ENCODE measurements at places on chromosomes 13 and 19.

GRCh38 chr13:59877933-59878332 lies 285.8 kb downstream of the DIAPH3 start:
- no peak for DNase-seq

GRCh38 chr13:21124852-21125251 lies 51.5 kb downstream of the SKA3 start:
- peak; percentile 75 for DNase-seq

DNA sequence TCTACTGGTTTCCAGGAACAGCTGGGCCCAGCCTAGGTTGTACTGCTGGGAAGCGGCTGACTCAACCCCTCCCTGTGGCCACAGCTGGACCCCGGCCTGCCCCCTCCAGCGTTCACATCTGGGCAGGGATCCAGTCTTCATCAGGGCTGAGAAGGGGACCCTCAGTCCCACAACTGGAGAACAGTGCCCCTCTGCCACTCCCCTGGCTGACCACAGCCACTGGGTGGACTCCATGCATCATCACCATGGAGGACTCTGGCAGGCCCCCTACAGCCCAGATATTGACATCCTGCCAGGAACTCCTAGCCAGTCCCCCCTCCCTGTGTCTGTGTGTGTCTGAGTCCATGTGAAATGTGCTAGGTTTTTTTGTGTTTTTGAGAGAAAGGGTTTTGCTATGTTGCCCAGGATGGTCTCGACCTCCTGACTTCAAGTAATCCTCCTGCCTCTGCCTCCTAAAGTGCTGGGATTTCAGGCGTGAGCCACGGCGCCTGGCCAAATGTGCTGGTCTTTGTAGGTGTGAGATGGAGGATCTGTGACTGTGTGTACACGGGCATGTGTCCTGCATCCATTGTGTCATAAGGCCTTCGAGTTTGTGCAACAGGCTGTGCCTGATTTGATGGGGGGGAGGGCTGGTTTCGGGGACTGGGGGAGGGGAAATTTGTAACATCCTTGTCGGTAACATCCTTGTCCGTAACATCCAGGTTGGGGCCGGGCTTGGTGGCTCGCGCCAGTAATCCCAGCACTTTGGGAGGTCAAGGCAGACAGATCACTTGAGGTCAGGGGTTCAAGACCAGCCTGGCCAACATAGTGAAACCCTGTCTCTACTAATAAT lies 4.0 kb upstream of the HOOK2 start:
- DNase-seq: no peak

DNA sequence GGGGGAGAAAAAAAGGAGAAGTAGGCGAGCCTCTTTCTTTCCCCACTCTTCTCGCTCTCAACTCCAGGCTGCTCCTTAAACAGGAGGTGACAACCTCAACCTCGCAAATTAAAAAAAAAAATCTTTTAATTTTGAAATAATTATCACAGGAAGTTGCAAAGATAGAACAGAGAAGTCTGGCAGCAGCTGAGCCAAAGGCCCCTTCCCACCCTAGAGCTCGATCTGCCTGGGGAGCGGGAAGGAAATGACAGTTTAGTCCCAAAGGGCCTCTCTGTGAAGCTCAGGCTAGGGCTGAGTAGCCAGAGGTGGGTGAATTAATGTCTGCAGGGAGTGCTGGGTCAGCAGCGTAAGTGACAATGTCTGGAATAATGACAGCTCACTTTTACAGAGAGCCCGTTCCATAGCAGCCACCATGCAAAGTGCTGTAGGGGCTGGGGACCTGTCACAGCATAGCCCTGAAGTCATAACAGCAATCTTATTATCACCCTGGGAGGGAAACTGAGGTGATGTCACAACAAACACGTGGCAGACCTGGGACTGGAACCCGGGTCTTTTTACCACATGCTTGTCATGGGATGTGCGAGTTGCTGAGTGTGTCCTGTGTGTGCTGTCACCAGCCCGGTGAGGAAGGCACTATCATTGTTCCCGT lies 8.8 kb upstream of the CD22 start:
- no peak for DNase-seq

GRCh38 chr19:23509686-23510450 lies 114.6 kb upstream of the ZNF91 start:
- DNase-seq: no peak

DNA sequence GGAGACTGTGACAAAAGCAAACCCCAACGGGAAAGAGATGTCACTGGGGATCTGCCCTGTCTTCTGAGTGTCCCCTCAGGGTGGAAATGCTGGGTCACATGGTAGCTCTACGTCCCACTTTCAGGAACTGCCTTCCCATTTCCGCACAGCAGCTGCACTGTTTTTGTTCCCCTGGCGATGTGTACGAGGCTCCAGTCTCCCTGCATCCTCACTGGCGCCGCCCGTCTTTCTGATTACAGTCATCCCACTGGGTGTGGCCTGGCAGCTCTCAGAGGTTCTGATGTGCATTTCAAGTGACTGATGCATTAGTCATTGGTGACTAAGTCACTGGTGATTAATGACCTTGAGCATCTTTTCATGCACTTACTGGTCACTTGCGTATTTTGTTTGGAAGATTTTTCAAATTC lies 21.2 kb downstream of the PCID2 start:
- DNase-seq: peak; percentile 98

DNA sequence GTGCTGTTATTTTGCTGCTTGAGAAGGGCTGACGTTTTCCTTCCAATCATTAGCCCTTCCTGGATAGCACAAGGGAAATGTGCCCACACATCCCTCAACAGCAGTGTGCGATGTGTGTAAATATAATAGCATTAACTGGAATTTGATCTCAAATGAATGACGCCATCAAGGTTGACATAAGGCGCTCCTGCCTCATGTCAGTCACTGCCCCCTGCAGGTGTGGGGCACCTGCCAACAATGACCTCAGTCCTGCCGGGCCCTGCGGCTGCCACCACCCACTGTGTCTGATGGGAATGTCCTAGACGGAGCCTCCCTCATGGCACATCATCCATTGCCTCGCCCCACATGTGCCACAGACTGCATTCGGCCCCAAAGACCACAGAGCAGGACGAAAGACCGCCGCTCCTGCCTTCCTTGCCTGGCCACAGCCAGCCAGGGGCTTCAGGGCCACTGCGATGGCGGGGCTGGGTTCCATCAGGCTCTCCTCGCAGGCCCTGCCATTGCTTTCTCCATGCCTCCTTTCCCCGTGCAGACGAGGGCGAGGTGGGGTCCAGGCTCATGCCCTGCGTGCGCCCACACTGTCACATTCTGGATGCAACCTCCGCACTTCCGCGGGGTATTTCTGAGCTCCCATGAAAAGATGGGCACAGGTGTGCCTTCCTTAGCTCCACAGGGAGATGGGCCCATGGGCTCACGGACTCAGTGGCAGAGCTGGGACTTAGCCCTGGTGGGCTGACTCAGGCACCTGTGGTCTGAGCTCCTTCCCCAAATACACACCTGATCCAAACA lies 146.7 kb downstream of the SOX1 start:
- DNase-seq: no peak

- peak; percentile 47 for DNase-seq
Observed at GRCh38 chr19:5850743-5851293, 431 bp downstream of the FUT3 start.

DNA sequence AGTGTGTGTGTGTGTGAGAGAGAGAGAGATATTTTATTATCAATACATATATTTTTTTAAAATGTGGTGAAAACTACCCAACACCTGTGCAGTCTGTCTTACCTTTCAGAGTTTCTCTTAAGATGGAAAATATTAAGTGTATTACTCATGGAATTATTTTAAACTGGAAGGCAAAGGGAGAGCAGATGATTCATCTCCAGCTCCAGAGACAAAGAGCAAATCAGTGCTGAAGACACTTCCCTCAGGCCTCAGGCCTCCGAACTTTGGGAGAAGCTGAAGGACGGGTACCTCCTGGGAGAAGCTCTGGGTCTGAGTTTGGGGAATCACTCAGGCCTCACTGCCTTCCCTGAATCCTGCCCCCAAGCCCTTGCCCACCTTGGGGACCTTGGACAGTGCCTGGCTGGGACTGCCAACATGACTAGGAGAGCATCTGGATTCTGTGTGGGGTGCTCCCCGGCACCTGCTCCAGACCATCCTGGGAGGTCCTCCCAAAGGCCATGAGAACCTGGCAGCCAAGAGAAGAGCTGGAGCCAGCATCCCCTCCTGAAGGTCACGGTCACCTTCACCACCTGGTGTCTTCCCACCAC lies 170.4 kb upstream of the UBL3 start:
- DNase-seq: no peak

- DNase-seq: no peak
Observed at GRCh38 chr13:25397763-25398162, 26.0 kb downstream of the ATP8A2 start.

- DNase-seq: peak; percentile 67
Observed at GRCh38 chr19:35518313-35518712, 4.9 kb upstream of the DMKN start.

DNA sequence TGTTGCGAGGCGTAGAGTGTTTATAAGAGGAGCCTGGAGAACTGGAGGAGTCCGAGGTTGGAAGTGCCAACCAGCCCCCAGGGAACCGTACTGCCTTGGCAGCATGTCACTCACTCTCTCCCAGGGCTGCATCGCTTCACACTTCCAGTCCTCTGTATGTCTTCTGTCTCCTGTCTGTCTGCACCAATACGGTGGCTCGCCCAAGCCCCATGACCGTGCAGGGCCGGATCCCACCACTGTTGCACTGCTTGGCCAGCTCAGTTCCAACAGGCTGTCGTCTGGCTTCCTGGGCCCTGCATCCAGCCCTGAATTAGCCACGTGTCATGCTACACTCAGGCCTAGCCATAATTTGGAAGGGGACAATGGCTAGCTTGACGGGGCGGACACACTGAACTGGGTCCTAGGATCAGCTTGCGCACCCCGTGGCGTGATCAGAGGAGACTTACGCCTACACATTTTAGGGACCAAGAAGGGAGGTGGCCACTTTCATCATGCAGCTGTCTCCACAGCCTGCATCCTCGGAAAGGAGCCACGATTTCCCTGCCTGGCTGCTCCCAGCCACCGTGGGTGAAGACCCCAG lies 147.1 kb downstream of the URI1 start:
- no peak for DNase-seq

DNA sequence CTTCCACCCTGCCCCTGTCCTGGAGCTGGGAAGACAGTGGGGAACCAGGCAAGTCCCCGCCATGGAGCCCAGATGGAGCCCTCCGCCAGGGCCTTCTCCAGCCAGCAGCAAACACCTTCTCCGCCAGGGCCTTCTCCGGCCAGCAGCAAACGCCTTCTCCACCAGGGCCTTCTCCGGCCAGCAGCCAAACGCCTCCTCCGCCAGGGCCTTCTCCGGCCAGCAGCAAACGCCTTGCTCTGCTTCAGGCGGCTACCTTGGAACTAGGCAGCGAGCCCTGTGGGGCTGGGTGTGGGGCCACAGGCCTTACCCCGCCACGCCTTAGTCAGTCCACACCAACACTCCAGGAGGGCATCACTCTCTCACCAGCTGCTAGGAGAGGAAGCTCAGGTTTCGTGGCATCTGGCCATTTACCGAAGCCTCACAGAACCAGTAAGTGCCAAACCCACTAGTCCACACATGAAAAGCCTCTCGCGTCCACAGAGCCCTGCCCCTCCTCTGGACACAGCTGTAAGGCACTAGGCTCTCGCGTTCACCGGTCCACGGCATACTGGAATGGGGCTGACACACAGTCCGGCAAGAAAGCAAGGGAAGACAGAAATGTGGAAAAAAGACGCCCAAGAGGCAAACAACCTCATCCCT lies 41.0 kb downstream of the MLLT1 start:
- no peak for DNase-seq

GRCh38 chr13:37168151-37168550 lies 62.7 kb upstream of the CSNK1A1L start:
- no peak for DNase-seq

DNA sequence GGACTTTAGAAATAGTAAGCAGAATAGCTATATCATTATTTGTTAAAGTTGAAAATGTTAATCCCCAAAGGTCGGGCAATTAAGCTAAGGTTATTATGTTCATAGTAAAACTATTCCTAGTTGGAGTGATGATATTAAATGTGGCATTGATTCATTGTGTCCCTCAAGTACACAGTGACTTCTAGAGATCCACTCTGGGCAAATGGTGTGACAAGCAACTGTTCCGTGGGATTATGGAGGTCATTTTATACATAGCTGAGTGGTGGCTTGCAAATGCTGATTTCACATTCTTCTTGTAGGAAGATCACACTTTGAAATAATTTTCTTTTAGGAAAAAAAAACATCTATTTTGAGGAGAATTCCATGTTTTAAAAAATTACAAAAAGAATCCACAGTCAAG lies 317.8 kb downstream of the ATP8A2 start:
- DNase-seq: no peak

- no peak for DNase-seq
Observed at GRCh38 chr19:43700395-43701000, 15.4 kb upstream of the IRGC start.

- peak; percentile 15 for DNase-seq
Observed at GRCh38 chr13:46751811-46752635, 44.9 kb downstream of the ESD start.

- DNase-seq: no peak
Observed at GRCh38 chr19:17926044-17926443, 6.8 kb upstream of the CCDC124 start.

- DNase-seq: no peak
Observed at GRCh38 chr19:46755077-46755852, 9.0 kb upstream of the STRN4 start.

DNA sequence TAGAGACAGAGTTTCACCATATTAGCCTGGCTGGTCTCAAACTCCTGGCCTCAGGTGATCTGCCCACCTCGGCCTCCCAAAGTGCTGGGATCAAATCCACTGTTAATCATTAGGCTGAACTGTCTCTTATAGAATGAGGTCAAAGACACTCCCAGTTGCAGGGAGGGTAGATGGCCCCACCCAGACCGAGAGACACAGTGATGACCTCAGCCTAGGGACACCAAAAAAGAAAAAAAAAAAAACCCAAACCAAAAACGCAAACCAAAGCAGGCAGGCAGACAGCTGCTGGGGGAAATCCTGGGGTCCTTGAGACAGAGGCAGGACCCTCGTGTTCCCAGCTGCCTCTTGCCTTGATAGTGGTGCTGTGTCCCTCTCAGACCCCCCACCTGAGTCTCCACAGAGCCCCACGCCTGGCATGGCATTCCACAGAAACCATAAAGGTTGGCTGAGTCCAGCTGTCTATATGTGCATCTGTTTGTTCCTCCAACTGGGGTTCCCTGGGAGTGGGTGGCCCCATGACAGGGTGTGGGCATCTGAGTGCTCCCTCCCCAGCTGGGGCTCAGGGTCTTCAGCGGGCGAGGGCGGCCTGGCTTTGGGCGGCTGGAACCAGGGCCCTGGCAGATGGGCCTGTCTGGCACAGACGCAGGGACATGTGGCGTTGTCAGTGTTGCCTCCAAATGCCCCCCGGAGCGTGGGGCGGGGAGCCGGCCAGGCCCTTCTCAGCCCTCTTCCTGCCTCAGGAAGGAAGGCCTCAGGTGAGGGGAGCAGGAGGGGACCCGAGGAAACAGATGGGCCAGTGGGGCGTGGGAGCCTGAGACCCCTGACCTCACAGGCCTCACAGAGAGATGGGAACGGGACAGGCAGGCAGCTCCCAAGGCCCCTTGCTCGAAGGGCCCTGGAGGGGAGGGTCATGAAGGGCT lies 5.2 kb downstream of the DAND5 start:
- DNase-seq: no peak

- peak; percentile 56 for DNase-seq
Observed at GRCh38 chr19:55473225-55474012, 3.0 kb upstream of the ZNF628 start.

- no peak for DNase-seq
Observed at GRCh38 chr13:43766725-43767124, 20.0 kb downstream of the ENOX1 start.

Data from ACHN (cell line).